Lower leg skin (tissue), 4 donors: ENCODE measurements at places on chromosomes 16 and 17. TPM values are rescaled to one million over a fixed set of nuclear protein-coding genes. Genes with fewer than 3 reads are reported as not detected.

Gene CXCL16
- total RNA-seq, result 25.9 TPM

Gene TMIGD1
- not detected for total RNA-seq

Gene NUPR1
- total RNA-seq, result 87.6 TPM

Gene LGALS9
- 14.7 TPM for total RNA-seq

DNA sequence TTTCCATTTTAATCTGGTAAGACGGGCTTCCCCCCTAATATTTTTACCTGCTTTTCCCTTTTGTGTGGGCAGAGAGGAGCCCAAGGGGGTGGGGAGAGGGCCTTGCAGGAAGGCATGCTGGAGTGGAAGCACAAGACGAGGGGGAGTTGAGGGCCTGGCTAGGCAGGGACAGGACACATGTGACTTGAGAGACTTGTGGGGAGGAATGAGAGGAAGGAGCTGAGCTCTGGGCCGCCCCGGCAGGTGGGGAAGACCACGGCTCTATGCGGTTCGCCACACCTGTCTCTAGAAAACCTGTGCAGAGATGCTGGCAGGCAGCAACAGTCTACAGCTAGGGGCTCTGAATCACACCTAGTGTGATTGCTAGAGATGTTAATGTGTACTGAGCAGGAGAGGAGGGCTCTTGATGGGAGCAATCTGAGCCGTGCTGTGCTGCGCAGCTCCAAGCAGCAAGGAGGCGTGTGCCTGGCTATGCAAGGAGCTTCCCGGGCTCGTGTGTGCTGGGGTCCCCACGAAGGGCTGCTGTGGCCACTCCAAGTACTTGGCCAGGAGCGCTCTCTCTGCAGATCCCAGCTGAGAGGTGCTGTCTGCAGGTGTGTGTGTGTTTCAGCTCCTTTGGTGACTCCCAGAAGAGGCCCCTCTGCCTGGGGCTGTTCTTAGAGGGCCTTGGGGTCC, 50.2 kb downstream of the PDPK1 start:
- DNase-seq, result no peak

GRCh38 chr16:71421911-71422310, 19.9 kb downstream of the TLE7 start:
- no peak for DNase-seq

- DNase-seq, result no peak
These were observed 88.2 kb upstream of the FA2H start for GRCh38 chr16:74862743-74863244.

DNA sequence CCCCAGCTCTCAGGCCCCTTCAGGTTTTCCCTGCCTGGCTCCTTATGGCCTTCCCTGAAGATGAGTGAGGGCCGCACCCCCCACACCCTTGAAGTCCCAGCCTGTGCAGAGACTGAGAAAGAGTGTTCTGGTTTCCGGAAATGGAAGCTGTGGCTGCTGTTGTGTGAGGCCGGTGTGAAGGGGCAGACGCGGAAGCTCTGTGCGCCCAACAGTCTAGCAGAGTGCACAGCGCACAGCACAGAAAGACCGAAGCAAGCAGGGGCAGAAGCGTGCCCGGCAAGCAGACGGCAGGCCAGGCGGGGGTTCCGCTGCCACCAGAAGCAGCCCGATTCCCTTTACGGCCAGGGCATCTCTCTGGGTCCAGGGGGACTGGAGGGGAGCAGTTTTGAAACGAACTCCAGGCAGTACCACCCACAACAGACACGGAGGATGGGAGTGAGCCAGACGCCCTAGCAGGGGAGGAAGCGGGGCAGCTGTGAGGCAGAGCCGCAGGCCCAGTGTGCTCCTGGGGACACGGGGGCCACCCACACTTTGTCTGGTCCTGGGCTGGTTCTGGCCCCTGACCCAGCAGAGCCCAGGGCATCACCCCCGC, 16.7 kb downstream of the TPSG1 start:
- no peak for DNase-seq

- DNase-seq, result peak; percentile 83
These were observed 10.6 kb upstream of the MFAP4 start for GRCh38 chr17:19397556-19398041.

- no peak for DNase-seq
These were observed 50.8 kb downstream of the TOM1L2 start for GRCh38 chr17:17921192-17922069.

DNA sequence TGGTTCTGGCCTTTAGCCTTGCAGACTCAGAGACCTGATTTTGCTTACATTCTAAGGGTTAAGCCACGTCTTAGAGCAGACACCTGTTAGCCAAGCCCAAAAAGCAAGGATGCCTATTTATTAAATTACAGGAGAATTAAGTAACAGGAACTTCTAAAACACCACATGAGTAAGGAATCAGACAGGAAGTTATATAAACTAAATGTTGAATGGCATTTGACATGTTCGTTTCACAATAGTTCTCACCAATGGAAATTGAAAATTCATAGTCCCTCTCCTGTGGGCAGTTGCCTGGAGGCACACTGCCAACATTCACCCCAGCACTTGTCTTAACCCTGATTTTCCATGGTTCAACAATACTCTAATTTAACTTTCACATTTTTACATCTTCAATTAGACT, 9.0 kb downstream of the KRTAP9-7 start:
- no peak for DNase-seq

- no peak for DNase-seq
These were observed 31.7 kb downstream of the DRC3 start for GRCh38 chr17:18004345-18004744.
